Kasumi-1 (cell line): ENCODE measurements at places on chromosomes 12 and 14.

DNA sequence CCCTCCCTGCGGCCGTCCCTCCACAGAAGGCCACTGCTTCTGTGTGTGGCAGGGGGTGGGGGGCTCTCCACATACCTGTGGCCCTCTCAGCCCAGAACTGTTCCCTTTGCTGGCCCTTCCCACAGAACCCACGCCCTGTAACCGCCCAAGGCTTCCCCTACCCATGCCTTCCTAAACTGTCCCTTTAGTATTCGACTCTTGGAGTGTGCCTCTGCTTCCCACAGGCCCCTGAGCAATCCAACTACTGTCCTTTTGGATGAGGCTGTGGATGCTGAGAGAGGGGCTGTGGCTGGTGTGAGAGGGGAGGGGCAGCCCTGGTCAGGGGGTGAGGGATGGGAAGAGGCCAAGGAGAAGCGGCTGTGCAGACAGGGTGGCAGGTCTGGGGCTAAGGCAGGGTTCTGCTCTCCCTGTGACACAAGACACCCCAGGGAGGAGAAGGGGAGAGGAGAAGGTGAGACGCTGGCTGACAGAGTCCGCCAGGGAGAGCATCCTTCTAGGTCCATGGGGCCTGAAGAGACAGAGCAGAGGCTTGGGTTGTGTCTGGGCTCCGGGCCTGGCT, 46.0 kb downstream of the DLK1 start:
- no peak for DNase-seq

DNA sequence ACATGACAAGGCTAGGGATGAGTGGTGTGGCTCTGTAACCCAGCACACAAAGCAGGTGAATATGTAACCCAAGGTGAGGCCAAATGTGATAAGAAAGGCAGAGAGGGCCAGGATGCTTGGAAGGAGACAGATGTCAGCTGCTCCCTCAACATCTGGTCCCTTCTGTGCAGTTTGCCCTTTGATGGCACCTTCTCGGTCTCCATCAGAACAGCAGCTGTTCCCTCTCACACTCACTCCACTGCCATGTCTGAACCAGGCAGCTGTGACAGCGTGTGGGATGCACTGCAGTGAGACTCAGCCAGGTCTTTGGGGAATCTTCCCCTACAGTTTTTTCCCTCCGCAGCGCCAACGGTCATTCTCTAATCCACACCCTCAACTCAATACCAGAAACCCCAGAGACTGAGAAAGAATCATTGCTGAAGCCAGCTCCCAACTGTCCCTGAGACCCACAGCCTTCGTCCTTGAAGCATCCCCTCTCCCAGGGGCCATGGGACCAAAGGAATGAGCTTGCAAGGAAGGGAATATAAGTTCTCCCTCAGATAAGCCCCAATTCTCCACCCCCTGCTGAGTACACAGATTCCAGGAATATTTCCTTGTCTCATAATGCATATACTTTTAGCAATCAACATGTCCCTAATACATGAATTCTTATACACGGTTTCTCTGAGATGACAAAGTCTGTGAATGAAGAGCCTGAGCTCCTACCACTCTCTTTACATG, 230.0 kb downstream of the GLT1D1 start:
- DNase-seq: no peak

- no peak for DNase-seq
These were observed 162.9 kb downstream of the FUT8 start for GRCh38 chr14:65575389-65575788.

GRCh38 chr14:99287269-99287942, 15.4 kb upstream of the BCL11B start:
- DNase-seq: peak; percentile 44

- DNase-seq: no peak
These were observed 69.2 kb downstream of the RASSF3 start for GRCh38 chr12:64679487-64680001.

GRCh38 chr14:61609191-61609843, 86.0 kb upstream of the HIF1A start:
- no peak for DNase-seq

DNA sequence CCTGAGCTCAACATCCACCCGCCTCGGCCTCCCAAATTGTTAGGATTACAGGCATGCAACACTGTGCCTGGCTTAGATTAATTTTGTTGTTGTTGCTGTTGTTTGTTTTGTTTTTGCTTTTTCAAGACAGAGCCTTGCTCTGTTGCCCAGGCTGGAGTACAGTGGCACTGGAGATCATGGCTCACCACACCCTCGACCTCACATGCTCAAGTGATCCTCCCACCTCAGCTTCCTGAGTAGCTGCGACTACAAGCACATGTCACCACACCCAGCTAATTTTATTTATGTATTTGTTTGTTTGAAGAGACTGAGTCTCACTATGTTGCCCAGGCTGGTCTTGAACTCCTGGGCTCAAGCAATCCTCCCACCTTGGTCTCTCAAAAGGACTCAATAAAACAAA, 26.7 kb downstream of the CRY1 start:
- no peak for DNase-seq

GRCh38 chr12:8127138-8127537, 3.7 kb downstream of the CLEC4A start:
- DNase-seq: no peak

DNA sequence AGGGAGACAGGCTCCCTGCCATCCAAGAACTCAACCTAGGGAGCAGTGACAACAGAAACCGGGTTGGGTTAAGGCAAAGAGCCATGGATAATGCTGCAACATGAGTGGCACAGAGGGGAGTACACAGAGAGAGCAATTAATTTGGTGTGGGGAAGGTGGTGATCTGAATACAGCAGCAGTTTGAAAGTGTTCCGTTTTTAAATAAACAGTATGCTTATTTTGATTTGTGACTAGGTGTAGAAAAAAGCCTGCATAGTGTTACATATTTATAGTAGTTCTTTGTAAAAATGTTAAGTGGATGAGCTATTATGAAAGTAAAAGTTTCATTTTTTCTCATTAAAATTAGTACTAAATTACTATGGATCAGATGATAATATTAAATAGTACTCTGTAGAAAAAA, 8.7 kb downstream of the AKAP5 start:
- no peak for DNase-seq

- peak; percentile 4 for DNase-seq
These were observed 7.8 kb upstream of the PLXNC1 start for GRCh38 chr12:94140556-94140955.

GRCh38 chr12:110320550-110320949, 39.5 kb downstream of the ATP2A2 start:
- no peak for DNase-seq

GRCh38 chr12:90816353-90817089, 138.5 kb downstream of the CCER1 start:
- no peak for DNase-seq

DNA sequence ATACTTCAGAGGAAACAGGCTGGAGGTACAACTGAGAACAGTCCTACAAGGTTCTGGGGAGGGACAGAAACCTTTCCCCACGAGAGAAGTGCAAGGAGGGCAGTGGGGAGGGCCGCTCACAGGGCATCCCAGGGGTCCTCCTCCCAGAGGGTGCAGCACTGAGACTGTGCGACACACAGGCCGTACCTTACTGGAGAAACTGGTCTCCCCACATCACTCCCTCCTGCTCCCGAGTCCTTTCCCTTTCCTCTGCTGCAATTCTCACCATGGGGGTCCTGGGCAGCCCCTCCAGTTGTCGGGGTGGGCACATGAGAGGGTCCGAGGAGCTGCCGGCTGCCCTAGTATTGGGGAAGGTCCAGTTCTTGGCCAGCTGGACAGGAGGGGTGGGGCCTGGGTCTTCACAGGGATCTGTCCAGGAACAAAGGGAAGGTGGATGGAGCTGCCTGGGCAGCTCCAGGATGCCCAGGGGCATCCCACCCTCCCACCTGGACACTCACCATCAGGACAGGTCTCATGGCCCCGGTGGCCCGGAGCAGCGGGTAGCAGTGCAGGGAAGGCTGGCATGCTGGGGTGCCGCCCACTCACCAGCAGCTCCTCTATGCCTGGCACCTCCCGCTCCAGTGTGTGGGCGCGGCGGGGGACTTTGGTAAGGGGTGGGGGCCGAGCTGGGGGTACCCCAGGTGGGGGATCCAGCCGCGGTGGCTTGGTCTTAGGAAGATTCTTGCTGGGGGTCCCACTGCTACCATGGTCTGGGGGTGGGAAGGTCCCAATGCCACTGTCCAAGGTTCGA, 35.8 kb downstream of the NCKAP5L start:
- DNase-seq: no peak

DNA sequence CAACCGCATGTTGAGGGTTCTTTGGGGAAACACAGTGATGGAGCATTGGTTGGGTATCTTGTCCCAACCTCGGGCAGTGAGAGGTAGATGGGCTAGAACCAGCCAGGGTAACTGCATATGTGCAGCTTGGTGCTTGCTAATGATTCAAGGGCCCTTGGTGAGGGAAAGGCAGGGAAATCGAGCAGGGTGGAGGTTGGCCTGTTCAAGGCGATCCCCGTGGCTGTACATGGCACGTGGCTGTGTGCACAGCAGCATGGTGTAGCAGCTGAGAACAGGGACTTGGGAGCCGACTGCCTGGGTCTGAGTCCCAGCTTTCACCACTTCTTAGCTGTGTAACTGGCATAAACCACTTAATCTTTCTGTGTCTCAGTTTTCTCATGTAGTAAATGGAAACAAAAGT, 45.5 kb upstream of the OAS1 start:
- no peak for DNase-seq

- no peak for DNase-seq
These were observed 25.1 kb downstream of the CDK17 start for GRCh38 chr12:96375170-96375569.

DNA sequence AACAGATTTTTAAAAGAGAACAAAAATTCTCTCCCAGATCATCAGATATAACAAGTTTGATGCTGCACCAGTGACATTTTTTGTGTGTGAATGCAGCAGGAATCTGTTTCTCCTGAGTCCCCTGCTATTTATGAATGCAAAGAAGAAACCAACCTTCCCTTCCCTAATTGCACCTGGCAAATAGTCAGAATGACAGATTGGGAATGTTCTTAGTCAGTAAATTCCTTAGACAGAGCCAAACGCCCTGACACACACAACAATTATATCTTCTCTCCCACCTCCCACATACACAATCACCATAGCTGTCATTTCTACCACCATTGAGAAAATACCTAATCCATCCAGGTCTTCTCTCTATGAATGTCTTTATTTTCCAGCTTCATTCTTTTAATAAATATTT, 174.4 kb downstream of the ALG10B start:
- no peak for DNase-seq

DNA sequence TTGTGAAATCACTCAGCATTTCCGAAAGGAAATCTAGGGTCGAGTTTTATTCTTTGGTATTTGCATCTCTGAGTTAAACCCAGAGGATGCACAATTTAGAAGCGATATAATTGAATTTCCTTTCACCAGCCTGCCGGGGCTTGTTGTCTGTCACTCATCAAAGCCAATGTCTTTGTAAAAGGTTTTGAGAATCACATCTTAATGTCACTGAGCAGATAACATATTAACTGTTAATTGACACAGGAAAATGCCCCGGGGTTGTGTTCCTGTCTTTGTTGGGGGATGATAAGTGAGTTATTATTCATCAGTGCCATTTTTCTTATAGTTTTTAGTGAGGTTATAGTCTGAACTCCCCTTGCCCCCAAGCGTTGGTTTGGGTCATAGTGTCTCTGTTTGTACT, 73.4 kb downstream of the DUSP6 start:
- no peak for DNase-seq

DNA sequence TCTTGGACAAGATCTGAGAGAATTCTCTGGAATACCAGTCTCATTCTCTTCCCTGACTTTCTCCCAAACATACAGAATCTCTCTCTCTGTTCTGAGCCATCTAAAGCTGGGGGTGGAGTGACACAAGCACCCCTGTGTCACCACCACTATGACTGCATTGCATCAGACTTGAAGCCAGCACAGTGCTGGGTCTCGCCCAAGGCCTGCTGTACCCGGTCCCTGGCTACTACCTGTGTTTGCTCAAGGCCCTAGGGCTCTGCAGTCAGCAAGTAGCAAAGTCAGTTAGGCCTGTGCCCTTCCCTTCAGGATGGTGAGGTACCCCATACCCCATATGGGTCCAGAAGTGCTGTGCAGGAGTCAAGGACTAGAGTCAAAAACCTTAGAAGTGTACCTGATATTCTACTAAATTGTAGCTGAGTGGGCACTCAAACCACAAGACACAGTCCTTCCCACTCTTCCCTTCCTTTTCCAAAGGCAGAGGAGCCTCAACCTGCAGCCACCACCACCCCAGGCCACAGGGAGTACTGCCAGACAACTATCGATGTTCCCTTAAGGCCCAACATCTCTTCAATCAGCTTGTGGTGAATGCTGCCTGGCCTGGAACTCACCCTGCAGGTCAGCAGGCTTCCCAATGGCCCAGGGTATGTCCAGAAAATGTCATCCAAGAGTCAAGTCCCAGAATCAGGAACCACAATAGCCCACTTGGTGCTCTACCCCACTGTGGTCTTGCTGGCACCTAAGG, 21.2 kb upstream of the RDH16 start:
- DNase-seq: no peak

GRCh38 chr12:49345051-49345824, 1.4 kb upstream of the DNAJC22 start:
- DNase-seq: no peak

GRCh38 chr12:106455111-106455510, 97.6 kb downstream of the POLR3B start:
- DNase-seq: no peak

DNA sequence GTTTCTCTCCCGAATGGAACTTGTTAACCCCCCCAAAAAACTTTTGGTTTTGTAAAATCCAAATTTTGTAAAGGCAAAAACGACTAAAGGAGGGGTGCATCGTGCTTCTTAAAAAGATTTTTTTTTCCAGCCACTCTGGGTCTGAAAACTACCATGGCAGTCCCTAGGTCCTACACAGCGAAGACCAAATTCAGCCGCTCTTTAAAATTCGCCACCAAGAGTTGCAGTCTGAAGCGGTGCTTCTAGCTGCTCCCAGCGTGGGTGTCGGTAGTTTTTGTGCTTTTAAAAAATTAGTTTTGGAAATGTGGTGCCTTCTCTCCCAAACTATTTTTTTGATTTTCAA, 873 bp upstream of the GSC start:
- no peak for DNase-seq

GRCh38 chr14:26174395-26174794, 423.4 kb downstream of the NOVA1 start:
- DNase-seq: no peak

DNA sequence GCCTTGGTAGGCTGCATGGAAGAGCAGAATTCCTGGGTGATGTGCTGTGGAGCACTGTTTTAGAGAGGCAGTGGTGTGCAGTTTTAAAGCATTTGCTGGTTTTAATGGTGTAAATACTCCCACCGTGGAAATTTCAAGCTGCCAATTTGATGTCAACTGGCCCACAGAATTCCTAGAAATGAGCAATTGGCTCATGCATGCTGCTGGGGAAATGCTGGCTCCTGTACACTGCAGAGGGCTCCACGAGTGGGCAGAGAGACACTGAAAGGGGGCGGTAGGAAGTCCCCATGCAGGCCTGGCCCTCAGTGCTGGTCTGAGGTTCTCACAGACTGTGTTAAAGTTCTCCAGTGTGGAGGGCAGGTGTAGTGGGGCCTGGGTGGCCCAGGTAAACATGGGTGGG, 99.4 kb upstream of the NTF3 start:
- DNase-seq: no peak
